ENCODE measurements at places on chromosomes 3 and 15.

DNA sequence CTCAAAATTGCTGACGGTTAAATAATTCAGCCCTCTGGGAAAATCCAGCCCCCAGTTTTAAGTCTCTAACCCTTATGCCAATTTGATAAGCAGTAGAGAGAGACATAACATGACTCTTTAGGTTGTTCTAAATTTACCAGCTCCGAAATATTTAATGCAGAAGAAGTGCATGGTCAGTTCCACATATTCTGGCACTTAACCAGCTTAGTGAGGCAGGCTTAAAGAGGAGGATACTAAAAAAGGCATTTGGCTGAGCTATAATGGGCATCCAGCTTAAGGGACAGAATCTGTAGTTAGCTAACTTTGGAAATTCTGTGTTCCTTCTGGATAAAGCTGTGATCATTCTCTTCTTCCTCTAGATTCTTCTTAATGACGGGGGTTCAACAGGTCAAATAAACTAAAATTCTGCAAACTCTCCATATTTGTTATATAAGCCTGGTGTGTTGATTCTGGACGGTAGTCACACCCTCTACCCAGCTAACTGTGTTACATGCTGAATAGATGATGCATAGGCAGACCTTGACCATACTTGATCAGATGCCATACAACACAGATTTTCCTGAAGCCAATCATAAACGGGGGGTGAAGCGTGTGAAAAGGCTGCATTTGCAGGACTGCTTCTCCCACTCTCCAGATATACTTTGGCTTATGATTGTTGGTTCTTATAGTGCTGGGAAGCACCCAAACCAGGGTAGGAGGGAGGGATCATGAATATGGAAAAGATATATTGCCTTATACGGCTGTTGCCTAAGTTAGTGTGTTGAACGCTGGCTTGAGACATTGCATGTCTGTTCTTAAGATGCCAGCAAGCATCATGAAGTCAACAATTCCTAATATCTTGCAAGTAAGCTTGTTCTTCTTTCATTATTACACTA is 118.4 kb downstream of the FGF12 start:
- DNase-seq, result no peak

- DNase-seq, result no peak
Measured at GRCh38 chr15:85457392-85457968, 77.1 kb downstream of the AKAP13 start.

GRCh38 chr3:138888560-138888959 is 53.8 kb upstream of the PIK3CB start:
- DNase-seq, result no peak

- no peak for DNase-seq
Measured at GRCh38 chr15:74336061-74337005, 31.1 kb downstream of the CYP11A1 start.

- peak; percentile 3 for DNase-seq
Measured at GRCh38 chr15:91099616-91099994, 452 bp upstream of the SV2B start.

DNA sequence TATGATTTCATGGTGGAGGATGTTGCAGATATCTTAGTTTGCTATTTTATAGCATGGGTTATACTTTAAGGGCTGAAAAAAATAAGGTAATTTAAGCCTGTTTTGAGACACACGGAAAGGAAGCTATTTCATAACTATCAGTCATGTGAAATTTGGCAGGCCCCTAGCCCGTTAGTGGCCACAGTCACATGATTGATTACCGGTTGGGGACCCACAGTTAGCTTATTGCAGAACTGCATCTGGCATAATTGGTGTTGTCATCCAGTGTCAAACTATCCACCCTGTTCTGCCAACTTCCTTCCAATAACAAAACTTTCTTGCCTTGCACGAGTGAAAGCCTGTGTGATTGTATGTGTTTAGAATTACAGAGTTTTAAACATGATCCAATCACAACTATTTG is 35.2 kb downstream of the FNDC3B start:
- no peak for DNase-seq

GRCh38 chr3:102827386-102827785 is 392.6 kb downstream of the ZPLD1 start:
- DNase-seq, result no peak

DNA sequence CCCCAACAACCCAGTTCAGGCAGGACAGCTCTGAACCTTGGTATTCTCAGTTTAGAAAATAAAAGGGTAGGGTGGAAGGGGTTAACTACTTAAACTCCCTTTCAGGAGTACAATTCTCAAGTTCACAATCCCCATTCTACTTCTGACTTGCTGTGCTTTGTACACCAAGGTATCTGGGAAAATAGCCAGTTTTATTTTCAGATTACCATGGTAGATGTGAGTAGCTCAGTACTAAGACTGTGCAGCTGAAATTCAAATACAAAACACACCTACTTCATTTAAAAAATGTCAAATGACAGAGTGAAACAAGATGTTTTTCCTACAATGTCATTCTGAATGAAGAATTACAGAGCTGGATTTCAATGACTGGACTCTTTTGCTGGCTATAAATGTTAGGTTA is 27.4 kb downstream of the SLC7A14 start:
- DNase-seq, result no peak

All from activated CD4-positive, alpha-beta T cell treated with anti-CD3 and anti-CD28 coated beads, Interleukin-2, amount 50 U/mL, for 16 hours (primary cell).